ENCODE measurements at places on chromosomes 7 and 10.

- no peak for DNase-seq
Observed at GRCh38 chr7:18655912-18656311, 160.4 kb downstream of the HDAC9 start.

GRCh38 chr10:133158756-133159610, 1.0 kb upstream of the KNDC1 start:
- no peak for DNase-seq

DNA sequence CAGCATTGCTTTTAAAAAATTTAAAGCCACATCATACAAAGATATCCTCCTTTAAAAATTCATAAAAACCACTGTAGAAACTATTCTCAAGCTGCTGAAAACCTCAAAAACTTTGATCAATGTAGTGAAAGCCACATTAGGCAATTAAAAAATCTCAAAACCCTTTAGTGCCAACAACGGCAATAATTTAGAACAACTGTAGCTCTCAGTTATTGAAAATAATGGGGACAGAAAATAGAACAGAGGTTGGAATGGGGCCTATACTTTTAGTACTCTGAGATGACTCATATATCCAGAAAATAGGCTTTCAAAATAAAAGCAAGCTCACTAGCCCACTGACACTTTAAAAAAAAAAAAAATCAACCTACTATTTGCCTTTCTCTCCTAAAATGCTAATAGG, 87.5 kb downstream of the GSAP start:
- no peak for DNase-seq

GRCh38 chr10:130713135-130713534, 576.9 kb downstream of the GLRX3 start:
- no peak for DNase-seq

DNA sequence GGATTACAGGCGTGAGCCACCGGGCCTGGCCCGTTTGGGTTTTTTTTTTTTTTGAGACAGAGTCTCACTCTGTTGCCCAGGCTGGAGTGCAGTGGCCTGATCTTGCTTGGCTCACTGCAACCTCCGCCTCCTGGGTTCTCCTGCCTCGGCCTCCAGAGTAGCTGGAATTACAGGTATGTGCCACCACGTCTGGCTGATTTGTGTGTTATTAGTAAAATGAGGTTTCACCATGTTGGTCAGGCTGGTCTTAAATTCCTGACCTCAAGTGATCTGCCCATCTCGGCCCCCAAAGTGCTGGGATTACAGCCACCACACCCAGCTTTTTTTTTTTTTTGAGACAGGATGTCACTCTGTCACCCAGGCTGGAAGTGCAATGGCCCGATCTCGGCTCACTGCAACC, 5.9 kb upstream of the BAIAP2L1 start:
- DNase-seq: no peak

DNA sequence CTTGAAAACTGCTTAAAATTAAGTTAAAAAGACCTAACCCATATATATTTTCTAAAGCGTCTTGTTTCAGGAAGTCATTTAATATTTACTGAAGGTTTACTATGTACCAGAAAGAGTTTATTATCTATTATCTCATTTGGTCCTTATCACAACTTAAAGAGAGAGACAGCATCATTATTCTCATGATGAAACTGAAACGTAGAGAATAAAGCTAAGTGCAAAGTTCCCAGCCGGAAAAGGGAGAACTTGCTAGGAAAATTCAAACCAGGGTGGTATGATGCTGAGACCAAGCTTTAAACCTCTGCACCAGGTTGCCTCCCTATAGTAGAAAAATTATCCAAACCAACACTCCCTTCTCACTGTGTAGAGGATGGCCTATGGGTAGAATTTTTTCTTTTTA, 207.7 kb upstream of the BMPER start:
- no peak for DNase-seq

DNA sequence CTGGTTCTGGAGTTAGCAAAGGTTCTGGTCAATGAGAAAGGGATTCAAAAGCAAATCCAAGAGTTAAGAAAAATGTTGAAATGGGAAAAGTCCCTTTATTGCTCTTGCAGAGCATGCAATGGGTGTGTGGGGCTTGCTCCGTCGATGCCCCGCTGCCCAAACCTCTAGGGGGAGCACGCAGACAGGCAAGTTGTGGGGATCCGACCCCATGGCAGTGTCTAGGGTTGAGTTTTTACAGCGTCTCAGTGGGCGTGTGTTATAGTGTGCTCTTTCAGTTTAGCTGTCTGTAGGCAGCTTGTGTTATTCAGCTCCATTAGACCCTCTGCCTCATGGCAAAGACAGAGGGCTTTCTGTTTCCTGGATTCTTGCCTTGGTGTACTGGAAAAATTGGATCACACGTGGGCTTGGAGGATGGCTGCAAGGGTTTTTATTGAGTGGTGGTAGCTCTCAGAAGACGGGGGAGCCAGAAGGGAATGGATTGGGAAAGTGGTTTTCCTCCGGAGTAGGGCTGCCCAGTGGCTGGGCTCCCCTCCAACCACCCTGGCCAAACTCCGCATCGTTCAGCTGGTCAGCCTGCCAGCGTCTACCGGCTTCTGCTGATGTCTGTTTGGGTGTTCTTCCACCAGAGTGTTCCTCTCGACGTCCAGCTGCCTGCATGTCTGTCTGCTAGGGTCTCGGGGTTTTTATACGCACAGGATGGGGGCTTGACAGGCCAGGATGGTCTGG, 102.3 kb upstream of the PLXDC2 start:
- no peak for DNase-seq

Measured in stimulated activated CD4-positive, alpha-beta T cell treated with anti-CD3 and anti-CD28 coated beads, Interleukin-2, amount 100 ng/mL, for 4 hours (primary cell).